ENCODE measurements at places on chromosomes 5 and 9.
A peak's percentile ranks its signal among the peaks of the same experiment; 100 is the strongest.

- DNase-seq: no peak
Measured at GRCh38 chr5:7471710-7472109, 75.8 kb downstream of the ADCY2 start.

- DNase-seq: no peak
Measured at GRCh38 chr5:72630081-72630480, 122.9 kb upstream of the ZNF366 start.

- DNase-seq: no peak
Measured at GRCh38 chr9:89778100-89779090, 173.6 kb downstream of the GADD45G start.

- DNase-seq: no peak
Measured at GRCh38 chr5:149280124-149280523, 8.5 kb downstream of the AFAP1L1 start.

- peak; percentile 19 for DNase-seq
Measured at GRCh38 chr9:114371973-114372917, 15.5 kb downstream of the AKNA start.

DNA sequence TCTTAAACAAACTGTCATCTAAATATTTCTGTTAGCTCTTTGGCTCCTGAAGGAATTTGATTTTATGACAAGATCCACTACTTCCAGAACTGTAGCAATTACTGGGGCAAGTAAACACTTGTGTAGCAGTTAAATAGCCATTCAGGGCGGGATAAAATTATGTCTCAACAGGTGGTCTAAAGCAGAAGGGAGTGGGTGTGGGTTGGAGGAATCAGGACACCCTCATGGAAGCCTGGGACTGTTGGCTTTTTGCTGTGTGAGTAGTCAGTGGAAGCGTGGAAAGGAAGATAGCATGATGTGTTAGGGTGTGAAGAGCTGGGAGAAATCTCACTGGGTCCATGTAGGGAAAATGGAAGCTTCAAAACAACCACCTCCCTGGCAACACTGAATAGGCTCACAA is 127.1 kb downstream of the FBXL7 start:
- no peak for DNase-seq

- no peak for DNase-seq
Measured at GRCh38 chr9:124346347-124347163, 68.7 kb downstream of the PSMB7 start.

DNA sequence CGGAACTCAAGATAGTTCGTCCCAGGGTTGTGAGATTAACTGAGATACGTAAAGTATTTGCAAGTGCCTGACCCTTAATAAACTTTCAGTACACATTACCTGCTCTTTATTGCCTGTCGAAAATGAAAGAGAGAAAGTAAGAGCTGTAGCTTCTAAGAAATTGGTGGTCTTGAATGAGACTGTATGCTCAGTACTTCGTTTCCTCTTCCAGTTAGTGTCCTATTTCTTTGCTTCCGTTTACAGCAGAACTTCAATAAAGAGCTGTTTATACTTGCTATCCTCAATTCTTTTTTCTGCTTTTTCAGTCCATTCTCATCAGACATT is 534 bp downstream of the SRFBP1 start:
- DNase-seq: no peak

DNA sequence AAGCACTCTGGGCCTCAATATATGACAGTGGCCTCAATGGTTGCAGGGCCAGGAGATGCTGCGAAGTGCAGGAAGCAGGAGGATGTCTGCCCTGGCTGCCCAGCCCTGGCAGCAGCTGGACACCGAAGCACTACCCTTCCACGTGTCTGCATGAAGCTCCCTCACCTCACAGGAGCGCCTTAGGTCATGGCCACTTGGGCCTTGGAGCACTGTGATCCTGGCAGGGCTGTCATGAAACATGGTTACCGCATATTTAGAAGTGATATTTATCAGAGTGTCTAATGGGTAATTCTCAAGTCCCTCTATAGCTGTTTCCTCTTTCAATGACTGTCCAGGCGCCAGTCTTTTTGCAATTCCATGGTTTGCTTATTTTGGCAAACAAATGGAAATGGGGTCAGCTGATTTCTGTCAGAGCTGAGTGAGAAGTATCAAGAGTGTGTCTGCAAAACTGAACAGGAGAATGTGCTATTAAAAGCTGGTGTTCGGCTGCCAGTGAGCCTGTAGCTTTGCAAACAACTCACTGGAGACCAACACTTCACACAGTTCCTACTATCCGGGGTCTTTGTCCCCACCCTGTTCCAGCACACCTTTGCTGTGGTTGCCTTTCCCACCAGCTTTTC is 285.9 kb downstream of the KIF4B start:
- no peak for DNase-seq

- DNase-seq: no peak
Measured at GRCh38 chr9:16828340-16829281, 41.9 kb downstream of the BNC2 start.

DNA sequence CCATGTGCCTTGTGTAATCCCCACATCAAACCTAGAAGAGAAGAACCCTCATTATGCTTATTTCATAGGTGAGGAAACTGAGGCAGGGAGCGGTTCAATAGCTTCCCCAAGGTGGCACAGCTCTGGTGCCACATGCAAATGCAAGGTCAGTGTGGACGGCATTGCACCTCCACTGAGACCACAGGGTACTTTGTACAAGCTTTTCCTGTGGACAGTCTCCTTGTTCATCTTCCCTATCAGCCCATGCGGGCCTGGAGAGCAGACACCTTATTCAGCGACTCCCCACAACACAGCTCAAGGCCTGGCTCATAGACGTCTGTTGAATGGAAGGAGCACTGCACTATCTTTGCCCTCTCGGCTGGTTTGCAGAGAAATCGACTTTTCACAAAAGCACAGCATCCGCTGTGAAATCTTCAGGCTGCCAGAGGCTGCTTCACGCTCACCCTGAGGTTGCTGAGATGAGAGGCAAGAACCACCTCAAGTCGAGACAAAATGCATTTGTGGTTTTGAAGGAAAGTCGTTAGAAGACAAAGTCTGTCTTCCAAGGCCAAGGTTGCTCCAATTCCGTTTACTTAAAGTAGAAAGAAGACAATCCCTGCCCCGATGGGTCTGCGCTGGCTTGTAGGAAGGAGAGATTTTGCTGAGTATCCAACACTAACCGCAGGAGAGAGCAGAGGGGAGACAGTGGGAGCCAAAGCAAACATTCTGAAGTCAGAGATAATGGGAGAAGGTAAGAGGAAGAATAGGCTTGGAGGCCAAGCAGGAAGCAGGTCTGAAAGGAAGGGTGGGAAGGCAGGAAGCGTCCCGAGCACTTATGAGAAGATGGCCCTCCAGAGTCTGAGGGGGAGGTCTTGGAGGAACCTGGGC is 34.2 kb upstream of the STRBP start:
- DNase-seq: no peak

Measured in anterior cingulate cortex (tissue), 58 donors.